Activated naive CD4-positive, alpha-beta T cell treated with anti-CD3 and anti-CD28 coated beads, Interleukin-2, amount 50 U/mL, for 72 hours (primary cell): ENCODE measurements at places on chromosomes 6 and 20.

DNA sequence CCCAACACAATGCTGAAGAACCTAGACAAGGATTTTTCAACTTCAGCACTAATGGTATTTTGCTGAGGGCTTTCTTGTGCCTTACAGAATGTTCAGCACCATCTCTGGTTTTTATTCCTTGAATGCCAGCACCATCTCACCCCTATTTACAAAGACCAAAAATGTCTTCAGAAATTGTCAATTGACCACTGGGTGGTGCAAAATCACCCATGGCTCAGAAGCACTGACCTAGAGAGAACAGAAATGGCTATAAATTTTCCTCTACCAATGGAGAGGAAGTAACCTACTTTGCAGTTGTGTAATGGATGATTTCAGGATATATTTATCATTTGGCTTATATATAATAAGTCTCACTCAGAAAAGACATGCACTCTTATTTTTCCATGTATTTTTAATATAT, 431.0 kb upstream of the IRAK1BP1 start:
- no peak for DNase-seq

- DNase-seq = no peak
Observed at GRCh38 chr6:34817446-34817845, 25.6 kb downstream of the BLTP3A start.

DNA sequence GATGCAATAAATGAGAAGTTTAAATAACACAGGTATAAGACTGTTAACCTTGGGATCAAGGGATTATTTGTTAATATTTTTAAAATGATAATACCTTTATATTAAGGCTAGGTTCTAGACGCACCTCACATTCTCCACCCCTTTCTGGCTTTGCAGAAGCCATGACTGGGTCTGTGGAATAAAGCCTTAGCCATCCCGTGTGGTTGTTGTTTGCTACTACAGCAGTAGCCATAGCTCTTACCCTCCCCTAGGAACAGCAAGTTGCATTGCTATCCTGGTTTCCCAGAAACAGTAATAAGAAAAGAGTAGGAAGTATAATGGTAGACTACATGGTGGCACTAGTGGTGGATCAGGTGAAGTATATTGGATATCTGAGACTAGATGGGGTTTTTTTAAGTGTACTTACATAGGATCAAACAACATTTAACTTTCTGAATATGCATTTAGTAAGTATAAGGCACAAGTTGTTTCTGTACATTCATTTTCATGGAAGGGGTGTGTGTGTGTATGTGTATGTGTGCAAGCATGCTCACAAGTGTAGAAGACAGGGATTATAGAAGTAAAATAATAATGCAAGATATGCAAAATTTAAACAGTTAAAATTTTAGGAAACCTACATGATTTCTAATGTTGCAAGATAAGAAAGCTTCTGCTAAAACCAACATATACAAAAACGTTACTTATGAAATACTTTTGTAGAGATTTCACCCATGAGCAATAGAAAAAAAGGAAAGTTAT, 384.2 kb downstream of the PRKN start:
- DNase-seq = no peak

- DNase-seq = no peak
Observed at GRCh38 chr6:111361648-111362047, 121.4 kb downstream of the REV3L start.

GRCh38 chr20:33391722-33392415, 9.4 kb downstream of the CDK5RAP1 start:
- no peak for DNase-seq

DNA sequence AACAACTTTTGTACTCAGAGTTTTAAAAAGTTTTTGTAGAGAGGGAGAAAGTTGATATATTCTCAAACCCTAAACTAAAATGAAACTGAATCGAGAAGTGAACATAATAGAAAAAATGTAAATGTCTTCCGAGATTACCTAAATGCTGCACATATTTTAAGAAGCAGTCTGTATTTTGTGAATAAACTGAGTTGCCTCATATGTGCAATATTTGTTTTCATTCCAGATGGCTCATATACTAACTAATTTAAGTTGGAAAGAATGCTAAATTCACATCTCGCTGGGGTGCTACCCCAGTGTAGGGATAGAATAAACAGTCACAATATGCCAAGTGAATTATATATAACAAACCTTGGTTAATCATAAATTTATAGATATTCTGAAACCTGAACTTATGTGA, 285.9 kb upstream of the THEMIS start:
- DNase-seq = no peak

DNA sequence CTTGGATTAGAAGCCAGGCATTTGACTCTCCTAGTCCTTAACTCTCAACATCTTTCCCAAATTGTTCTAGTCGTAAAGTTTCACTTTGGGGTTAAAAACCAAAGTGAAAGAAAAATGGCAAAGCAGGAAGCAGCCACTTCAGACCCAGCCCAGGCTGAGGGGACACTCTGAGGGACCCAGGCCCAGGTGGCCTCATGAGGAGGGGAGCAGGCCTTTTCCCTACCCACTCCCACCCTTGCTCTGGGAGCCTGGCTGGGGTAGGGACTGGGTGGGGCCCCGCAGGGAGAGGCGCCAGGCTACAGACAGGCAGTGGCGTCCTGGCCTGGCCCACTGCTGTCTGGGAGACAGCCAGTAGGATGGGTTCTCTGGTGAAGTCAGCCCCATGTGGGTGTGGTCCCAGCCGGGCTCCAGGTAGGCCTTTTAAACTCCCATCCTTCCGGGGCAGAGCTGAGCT, 68.7 kb upstream of the MYL9 start:
- no peak for DNase-seq

GRCh38 chr6:162625846-162626540, 101.6 kb downstream of the PRKN start:
- DNase-seq = no peak

GRCh38 chr6:15491255-15491985, 171.4 kb downstream of the DTNBP1 start:
- DNase-seq = no peak

GRCh38 chr6:1262704-1263038, 49.2 kb upstream of the FOXQ1 start:
- DNase-seq = no peak

GRCh38 chr6:127051571-127052260, 66.8 kb upstream of the RSPO3 start:
- no peak for DNase-seq

GRCh38 chr6:26532699-26533531, 5.3 kb upstream of the HMGN4 start:
- peak; percentile 86 for DNase-seq

DNA sequence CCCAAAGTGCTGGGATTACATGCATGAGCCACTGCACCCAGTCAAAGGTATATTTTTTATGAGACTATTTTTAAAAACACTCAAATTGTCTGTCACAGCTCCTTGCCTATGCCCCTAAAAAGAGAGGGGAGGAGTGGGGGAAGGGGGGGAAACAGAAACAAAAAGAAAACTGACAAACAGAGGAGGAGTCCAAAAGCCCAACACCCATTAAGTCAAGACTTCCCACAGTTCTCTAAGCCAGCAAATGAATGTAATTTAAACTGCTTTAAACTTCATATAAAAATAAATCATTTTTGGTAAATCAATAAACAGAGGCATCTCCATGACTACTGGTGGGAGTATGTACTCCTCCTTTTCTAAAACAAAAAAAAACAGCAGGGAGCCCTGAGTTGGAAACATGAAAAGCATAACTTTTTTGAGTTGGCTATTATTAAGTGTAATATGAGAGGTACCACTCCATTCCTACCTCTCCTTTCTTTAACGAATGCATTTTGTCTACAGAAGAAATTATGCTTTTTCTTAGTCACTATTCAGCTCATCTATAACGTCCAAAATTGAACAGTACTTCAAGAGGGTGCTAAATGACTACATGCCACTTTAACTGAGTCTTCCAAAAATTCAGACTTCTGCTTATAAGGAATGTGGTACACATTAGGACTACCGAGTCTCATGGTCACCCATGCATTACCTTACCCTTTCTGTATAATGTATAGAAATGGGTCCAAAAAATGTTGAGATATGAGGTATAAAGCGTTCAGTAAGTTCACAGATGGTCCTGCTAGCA, 119.0 kb upstream of the PRSS16 start:
- DNase-seq = no peak
